Stomach (tissue), 19 donors: ENCODE measurements at places on chromosomes 3 and 15. TPM values are rescaled to one million over a fixed set of nuclear protein-coding genes. Genes with fewer than 3 reads are reported as not detected.

Gene MEIS2
- polyA plus RNA-seq, result 12.4 TPM

DNA sequence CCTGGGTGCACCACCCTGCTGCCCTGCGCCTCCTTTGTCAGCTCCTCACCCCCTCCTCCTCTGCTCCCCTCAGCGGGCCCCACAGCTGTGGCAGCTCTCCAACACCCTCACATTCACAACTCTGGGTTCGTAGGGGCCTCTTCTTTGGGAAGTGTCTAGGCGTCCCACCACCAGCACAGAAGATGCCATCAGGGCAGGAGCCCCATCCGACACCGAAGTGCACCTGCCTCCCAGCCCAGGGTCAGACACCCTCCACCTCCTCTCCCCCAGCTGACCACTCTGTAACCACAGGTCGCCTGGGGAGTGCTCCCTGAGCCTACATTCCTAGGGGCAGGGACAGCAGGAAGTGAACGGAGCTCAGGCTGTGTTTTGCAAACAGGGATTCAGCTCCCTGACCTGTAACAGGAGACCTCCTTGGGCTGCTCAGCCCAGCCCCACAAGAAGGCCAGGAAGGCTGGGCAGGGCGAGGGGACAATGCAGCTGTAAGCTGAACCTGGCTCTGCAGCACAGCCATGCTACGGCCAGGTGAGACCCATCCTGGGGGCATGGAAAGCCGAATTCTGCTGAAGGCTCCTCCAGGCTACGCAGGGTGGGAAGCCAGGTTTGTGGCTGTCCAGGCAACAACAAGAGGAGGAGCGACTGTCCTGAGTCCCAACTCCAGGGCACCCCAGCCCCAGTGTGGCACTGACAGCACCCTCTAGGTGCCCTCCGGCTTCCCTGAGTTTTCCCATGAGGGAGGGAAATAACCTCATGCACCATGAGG, 269.0 kb downstream of the GOLGA6L6 start:
- H3K4me1 ChIP-seq, result no peaks in the 10 kb centered on the region
- no peaks in the 10 kb centered on the region for H3K27me3 ChIP-seq
- H3K27ac ChIP-seq, result no peak overlapping the region
- no peaks in the 10 kb centered on the region for H3K36me3 ChIP-seq
- H3K4me3 ChIP-seq, result no peak overlapping the region

GRCh38 chr3:141456301-141456625, 30.6 kb upstream of the RASA2 start:
- H3K4me3 ChIP-seq, result no peak overlapping the region
- H3K36me3 ChIP-seq, result no peaks in the 10 kb centered on the region
- no peaks in the 10 kb centered on the region for H3K27me3 ChIP-seq

- peaks cover 6% of the 10 kb centered on the region for H3K27me3 ChIP-seq
- no peak for DNase-seq
- peaks cover 14% of the 10 kb centered on the region for H3K4me1 ChIP-seq
- no peak overlapping the region for H3K4me3 ChIP-seq
Measured at GRCh38 chr3:157498371-157498770, 4.8 kb downstream of the VEPH1 start.

- DNase-seq, result no peak
- H3K4me3 ChIP-seq, result no peak overlapping the region
- H3K27ac ChIP-seq, result no peak overlapping the region
- no peaks in the 10 kb centered on the region for H3K36me3 ChIP-seq
Measured at GRCh38 chr15:60913900-60914299, 315.2 kb downstream of the RORA start.

GRCh38 chr3:193028258-193028657, 110.6 kb upstream of the MB21D2 start:
- H3K27ac ChIP-seq, result no peak overlapping the region
- no peak for DNase-seq
- H3K27me3 ChIP-seq, result no peaks in the 10 kb centered on the region
- no peak overlapping the region for H3K4me3 ChIP-seq
- H3K4me1 ChIP-seq, result no peaks in the 10 kb centered on the region

DNA sequence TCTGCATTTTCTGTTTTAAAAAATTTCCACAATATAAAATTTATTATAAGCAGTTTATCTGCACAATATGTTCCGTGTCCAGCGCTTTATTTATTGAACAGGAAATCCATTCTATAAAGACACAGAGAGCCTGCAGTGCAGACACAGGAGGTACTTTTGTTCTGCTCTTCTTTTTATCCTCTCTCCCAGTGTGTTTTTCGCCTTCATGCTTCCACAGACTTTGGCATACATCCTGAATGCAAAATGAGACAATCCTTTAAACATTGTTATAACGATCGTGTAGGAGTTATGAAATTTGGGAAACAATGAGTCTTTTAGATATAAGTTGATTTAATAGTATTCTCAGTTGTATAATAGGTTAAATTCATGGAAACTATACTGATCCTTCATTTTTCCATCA, 749.2 kb downstream of the NAALADL2 start:
- no peaks in the 10 kb centered on the region for H3K36me3 ChIP-seq
- H3K27me3 ChIP-seq, result no peaks in the 10 kb centered on the region
- no peaks in the 10 kb centered on the region for H3K4me1 ChIP-seq
- no peak overlapping the region for H3K4me3 ChIP-seq
- DNase-seq, result no peak

DNA sequence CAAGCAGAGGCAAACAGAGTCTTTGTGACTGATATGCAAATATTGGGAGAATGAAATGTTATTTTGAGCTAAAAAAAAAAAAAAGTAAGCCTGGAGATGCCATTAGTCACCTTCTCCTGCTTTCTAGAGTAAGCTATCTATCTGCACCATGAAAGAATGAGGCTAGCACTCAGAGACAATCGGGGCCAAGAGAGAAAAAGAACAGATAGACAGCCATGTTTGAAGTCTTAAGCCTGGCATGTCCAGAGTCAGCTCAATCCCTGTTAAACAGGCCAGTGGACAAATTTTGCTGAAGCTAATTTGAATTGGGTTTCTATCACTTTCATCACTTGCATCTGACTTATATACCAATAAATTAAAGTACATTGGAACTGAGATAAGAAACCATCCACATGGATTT, 204.4 kb downstream of the SLC9A9 start:
- no peak overlapping the region for H3K4me3 ChIP-seq
- H3K27ac ChIP-seq, result no peak overlapping the region
- no peaks in the 10 kb centered on the region for H3K27me3 ChIP-seq
- peaks cover 11% of the 10 kb centered on the region for H3K4me1 ChIP-seq
- no peaks in the 10 kb centered on the region for H3K36me3 ChIP-seq

GRCh38 chr3:173930251-173930650, 532.7 kb downstream of the NLGN1 start:
- H3K36me3 ChIP-seq, result no peaks in the 10 kb centered on the region
- DNase-seq, result no peak
- H3K4me3 ChIP-seq, result no peak overlapping the region
- H3K4me1 ChIP-seq, result no peaks in the 10 kb centered on the region
- H3K27ac ChIP-seq, result no peak overlapping the region

DNA sequence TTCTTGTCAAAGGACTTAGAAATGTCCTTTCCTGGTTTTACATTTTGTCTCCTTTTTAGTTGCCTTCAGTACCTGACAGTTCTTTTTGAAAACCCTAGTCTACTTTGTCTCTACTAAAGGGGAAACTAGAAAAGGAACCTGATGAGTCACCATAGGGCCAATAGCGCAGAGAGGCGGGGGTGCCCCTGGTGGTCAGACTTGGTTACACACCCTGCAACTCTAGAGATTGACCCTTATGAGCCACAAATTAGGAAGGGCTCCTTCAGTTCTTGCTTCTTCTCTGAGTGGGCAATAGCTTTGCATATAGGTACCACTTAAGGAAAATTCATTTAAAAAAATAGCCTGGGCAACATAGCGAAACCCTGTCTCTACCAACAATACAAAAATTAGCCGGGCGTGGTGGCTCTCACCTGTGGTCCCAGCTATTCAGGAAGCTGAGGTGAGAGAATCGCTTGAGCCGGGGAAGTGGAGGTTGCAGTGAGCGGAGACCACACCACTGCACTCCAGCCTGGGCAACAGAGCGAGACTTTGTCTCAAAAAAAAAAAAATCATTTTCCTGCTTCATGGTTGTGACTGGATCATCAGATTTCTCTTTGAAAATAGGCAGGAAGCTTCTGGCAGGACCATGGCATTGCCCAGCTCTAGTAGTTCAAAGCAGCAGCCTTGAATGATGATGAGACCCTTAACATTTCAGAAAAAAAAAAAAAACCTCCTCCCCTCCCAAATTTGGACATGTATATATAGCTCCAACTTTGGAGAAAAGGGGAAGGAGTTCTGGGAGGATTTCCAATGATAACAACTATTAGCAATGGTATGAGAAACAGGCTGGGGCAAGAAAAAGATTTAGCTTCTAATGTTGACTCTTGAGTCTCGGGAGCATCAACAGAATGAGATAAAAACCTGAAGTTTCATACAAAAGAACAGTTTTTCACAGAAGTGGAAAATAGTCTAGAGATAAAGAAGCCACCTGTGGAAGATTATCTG, 45.2 kb upstream of the RASA2 start:
- peak overlapping the region; percentile 83 for H3K27ac ChIP-seq
- H3K27me3 ChIP-seq, result no peaks in the 10 kb centered on the region
- peaks cover 47% of the 10 kb centered on the region for H3K36me3 ChIP-seq

DNA sequence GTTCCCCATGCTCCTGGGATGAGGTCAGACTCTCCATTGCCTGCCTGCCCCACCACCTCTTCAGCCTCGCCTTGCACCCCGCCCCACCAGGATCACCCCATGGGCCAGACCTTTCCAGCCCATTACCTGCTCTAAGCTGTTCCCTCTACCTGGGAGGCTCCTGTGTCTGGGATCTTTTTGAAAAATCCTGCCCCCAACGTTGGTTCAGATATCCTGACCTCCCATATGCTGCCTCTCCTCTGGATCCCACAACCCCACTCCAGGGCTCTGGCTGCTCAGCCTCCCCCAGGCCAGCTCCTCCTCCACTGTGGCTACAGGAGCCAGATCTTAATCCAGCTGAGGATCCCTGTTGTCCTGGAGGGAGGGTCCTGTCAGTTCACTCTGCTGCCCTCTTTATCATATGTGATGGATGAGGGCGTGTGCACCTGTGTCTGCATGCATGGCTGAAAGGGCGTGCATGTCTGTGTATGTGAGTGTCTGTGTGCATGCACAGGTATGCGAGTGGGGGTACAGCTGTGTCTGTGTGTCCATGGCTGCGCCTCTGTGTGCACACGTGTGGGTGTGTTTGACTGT, 21.7 kb upstream of the ALAS1 start:
- H3K4me1 ChIP-seq, result no peaks in the 10 kb centered on the region
- no peak overlapping the region for H3K27ac ChIP-seq
- H3K4me3 ChIP-seq, result no peak overlapping the region
- no peaks in the 10 kb centered on the region for H3K27me3 ChIP-seq
- H3K36me3 ChIP-seq, result no peaks in the 10 kb centered on the region

DNA sequence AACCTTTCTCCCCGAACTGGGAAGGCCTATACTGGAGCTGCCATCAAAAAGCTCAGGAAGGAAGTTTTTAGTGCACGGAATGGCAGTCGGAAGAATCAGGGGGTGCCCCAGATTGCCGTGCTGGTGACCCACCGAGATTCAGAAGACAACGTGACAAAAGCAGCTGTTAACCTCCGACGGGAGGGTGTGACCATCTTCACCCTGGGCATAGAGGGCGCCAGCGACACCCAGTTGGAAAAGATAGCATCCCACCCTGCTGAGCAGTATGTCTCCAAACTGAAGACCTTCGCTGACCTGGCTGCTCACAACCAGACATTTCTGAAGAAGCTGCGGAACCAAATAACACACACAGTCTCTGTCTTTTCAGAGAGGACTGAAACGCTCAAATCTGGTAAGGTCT, 48.2 kb downstream of the COL6A6 start:
- no peaks in the 10 kb centered on the region for H3K27me3 ChIP-seq
- DNase-seq, result no peak
- no peak overlapping the region for H3K27ac ChIP-seq
- H3K4me3 ChIP-seq, result no peak overlapping the region
- H3K4me1 ChIP-seq, result no peaks in the 10 kb centered on the region
- no peaks in the 10 kb centered on the region for H3K36me3 ChIP-seq

- H3K4me3 ChIP-seq, result no peak overlapping the region
- H3K27ac ChIP-seq, result no peak overlapping the region
- H3K4me1 ChIP-seq, result no peaks in the 10 kb centered on the region
- H3K36me3 ChIP-seq, result peaks cover 16% of the 10 kb centered on the region
Measured at GRCh38 chr15:91912336-91912735, 58.8 kb downstream of the SLCO3A1 start.

- no peaks in the 10 kb centered on the region for H3K4me1 ChIP-seq
- no peaks in the 10 kb centered on the region for H3K27me3 ChIP-seq
- DNase-seq, result no peak
- peak overlapping the region; percentile 8 for H3K27ac ChIP-seq
Measured at GRCh38 chr3:169509780-169510692, 153.5 kb downstream of the MECOM start.

Gene ALDH1L1
- polyA plus RNA-seq, result 1.4 TPM

DNA sequence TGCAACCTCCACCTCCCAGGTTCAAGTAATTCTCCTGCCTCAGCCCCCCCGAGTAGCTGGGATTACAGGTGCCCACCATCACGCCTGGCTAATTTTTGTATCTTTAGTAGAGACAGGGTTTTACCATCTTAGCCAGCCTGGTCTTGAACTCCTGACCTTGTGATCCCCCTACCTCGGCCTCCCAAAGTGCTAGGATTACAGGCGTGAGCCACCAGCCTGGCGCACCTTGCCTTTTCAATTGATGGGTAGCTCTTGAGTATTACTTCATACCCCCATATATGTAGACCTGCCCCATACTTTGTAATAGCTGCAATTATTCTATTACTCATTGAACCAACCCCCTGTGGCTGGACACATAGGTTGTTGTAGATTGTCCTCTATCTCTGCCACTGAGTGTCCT, 101.3 kb downstream of the LRRK1 start:
- H3K4me1 ChIP-seq, result peaks cover 6% of the 10 kb centered on the region
- peak; percentile 11 for DNase-seq
- H3K27ac ChIP-seq, result no peak overlapping the region
- H3K27me3 ChIP-seq, result no peaks in the 10 kb centered on the region

- no peak overlapping the region for H3K27ac ChIP-seq
- H3K4me1 ChIP-seq, result peaks cover 41% of the 10 kb centered on the region
- no peaks in the 10 kb centered on the region for H3K36me3 ChIP-seq
- H3K4me3 ChIP-seq, result no peak overlapping the region
Measured at GRCh38 chr3:128999102-128999501, 2.0 kb upstream of the EFCC1 start.

GRCh38 chr15:68349151-68349550, 71.6 kb downstream of the FEM1B start:
- H3K27ac ChIP-seq, result no peak overlapping the region
- no peaks in the 10 kb centered on the region for H3K36me3 ChIP-seq
- peaks cover 6% of the 10 kb centered on the region for H3K4me1 ChIP-seq
- no peak overlapping the region for H3K4me3 ChIP-seq
- DNase-seq, result no peak

Gene SLC4A7
- 1.6 TPM for polyA plus RNA-seq

GRCh38 chr3:185114756-185115155, 38.1 kb downstream of the C3orf70 start:
- H3K4me3 ChIP-seq, result no peak overlapping the region
- no peak for DNase-seq
- no peak overlapping the region for H3K27ac ChIP-seq
- H3K27me3 ChIP-seq, result no peaks in the 10 kb centered on the region
- no peaks in the 10 kb centered on the region for H3K36me3 ChIP-seq
- no peaks in the 10 kb centered on the region for H3K4me1 ChIP-seq
